ENCODE measurements at places on chromosomes 3 and 15. TPM values are rescaled to one million over a fixed set of nuclear protein-coding genes. Genes with fewer than 3 reads are reported as not detected.
A peak's percentile ranks its signal among the peaks of the same experiment; 100 is the strongest.

TBC1D21 gene
- not detected for total RNA-seq

DCBLD2 gene
- total RNA-seq: 37.8 TPM

FAM3D gene
- total RNA-seq: not detected

DNA sequence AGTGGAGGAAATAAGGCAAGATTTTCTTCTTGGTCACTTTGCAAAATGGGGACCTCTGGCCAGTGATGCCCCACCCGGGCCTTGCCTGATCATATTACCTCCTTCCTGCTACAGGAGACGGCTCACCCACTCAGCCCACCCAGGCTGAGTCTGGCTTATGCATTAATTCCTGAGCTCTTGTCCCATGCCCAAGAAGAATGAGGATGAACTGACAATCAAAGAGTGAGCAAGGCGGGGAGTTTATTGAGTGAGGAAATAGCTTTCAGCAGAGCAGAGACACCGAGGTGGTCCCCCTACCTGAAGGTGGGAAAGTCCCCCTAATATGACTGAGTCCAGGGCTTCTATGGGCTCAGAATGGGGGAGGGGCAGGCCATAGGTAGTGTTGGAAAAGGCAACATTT, 107.5 kb downstream of the EOMES start:
- H3K27me3 ChIP-seq: no peaks in the 10 kb centered on the region
- H3K4me1 ChIP-seq: no peaks in the 10 kb centered on the region
- H3K4me3 ChIP-seq: no peak overlapping the region
- H3K36me3 ChIP-seq: no peaks in the 10 kb centered on the region

GRCh38 chr3:142509079-142509478, 61.2 kb upstream of the XRN1 start:
- H3K36me3 ChIP-seq: no peaks in the 10 kb centered on the region
- H3K27ac ChIP-seq: no peak overlapping the region
- DNase-seq: no peak

DNA sequence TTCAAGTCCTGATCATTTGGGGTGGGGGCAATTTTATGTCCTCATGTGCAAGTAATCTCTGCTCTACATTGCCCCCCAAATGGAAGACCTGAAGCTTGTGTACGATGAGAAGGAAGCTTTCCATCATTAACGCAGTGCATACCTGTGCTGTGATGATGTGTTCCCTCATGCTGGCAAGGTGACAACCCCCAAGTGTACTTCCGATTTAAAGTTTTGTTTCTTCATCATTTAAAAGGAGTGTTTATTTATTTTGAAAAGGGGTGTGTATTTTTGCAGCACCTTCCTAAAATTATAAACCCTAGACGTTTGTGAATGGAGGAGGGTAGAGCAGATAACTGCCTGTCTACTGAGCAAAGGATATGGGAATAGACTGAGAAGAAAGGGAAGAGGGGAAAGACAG, 45.3 kb downstream of the C2CD4A start:
- H3K27me3 ChIP-seq: no peaks in the 10 kb centered on the region
- no peak overlapping the region for H3K27ac ChIP-seq
- no peak overlapping the region for H3K4me3 ChIP-seq

GRCh38 chr3:27380433-27381357, 11.5 kb upstream of the NEK10 start:
- no peak for DNase-seq
- H3K4me1 ChIP-seq: no peaks in the 10 kb centered on the region
- no peaks in the 10 kb centered on the region for H3K36me3 ChIP-seq
- H3K27ac ChIP-seq: no peak overlapping the region

DNA sequence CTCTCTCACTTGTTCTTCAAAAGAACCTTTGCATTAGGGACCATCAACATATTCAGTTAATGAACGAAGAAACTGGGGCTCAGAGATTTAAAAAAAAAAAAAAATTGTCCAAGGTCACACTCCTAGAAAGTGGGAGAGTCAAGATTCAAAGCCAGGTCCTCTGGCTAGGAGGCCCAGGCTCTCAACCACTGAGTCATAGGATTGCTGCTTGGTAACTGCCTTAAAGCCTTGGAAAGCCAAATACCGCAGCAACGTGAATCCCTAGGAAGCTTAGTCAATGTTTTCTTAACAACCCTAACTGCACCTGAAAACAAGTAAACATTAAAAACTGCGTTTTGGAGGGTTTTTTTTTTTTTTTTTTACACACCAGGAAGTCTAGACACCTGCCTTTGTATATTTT, 156.8 kb downstream of the WNT5A start:
- no peaks in the 10 kb centered on the region for H3K4me1 ChIP-seq
- H3K4me3 ChIP-seq: no peak overlapping the region
- no peaks in the 10 kb centered on the region for H3K27me3 ChIP-seq
- DNase-seq: no peak

DNA sequence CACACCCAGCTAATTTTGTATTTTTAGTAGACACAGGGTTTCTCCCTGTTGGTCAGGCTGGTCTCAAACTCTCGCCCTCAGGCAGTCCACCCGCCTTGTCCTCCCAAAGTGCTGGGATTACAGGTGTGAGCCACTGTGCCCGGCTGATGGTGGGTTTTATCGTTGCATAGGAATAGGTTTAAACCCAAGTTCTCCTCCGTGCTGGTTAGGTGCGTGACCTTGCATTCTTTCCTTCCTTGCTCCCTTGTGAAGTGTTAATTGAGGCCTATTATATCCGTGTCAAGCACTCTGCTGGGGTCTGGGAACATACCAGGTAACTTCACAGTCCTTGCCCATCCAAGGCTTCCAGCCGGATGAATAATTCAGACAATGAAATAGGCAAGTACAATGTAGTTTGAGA, 19.3 kb upstream of the ETV5 start:
- no peak for DNase-seq
- no peaks in the 10 kb centered on the region for H3K27me3 ChIP-seq
- H3K27ac ChIP-seq: no peak overlapping the region
- no peaks in the 10 kb centered on the region for H3K36me3 ChIP-seq
- H3K4me1 ChIP-seq: no peaks in the 10 kb centered on the region

- no peaks in the 10 kb centered on the region for H3K36me3 ChIP-seq
- H3K27ac ChIP-seq: peak overlapping the region; percentile 90
- no peak for DNase-seq
- H3K4me3 ChIP-seq: peak overlapping the region; percentile 81
- no peaks in the 10 kb centered on the region for H3K27me3 ChIP-seq
Measured at GRCh38 chr15:34102175-34102925, 467 bp downstream of the PGBD4 start.

DNA sequence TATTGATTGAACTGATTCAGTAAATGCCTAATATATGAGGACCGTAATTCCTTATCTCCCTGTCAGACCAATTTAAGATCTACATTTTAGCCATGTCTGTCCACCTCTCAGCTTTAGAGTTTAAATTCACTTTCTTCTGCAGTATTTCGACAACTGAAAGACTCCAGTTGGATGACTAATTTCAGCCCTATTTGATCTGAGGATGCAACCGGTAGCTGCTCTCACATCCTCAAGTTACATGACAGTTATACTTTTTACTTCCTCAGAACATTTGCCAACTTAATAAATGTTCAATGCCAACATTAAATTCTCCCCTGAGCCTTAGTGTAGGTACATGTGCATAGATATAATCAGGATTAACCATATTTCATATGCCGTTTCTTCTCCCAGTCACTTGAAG, 2.5 kb upstream of the HHLA2 start:
- no peak for DNase-seq
- no peaks in the 10 kb centered on the region for H3K36me3 ChIP-seq
- no peak overlapping the region for H3K4me3 ChIP-seq
- H3K27ac ChIP-seq: no peak overlapping the region
- H3K4me1 ChIP-seq: no peaks in the 10 kb centered on the region

- DNase-seq: no peak
- H3K36me3 ChIP-seq: no peaks in the 10 kb centered on the region
- no peaks in the 10 kb centered on the region for H3K4me1 ChIP-seq
- no peak overlapping the region for H3K4me3 ChIP-seq
Measured at GRCh38 chr15:77386626-77387025, 33.3 kb downstream of the PEAK1 start.

DNA sequence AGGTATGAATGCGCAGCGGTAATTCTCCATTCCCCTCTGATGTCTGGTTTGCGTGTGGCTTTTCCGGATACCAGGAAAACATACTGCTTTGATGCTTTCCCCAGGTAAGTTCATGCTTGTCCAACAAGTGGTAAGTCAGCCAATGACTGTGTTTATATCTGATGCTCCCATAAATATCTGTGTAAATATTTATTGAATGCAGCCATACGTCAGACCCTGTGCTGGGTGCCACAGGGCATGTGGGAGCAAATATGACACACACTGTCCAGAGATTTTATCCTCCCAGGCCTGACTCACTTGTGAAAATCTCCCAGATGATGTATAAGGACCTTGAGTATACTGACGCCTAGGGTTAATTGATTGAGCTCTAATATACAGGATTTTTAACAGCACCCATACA, 29.6 kb upstream of the CEMIP start:
- H3K27me3 ChIP-seq: no peaks in the 10 kb centered on the region
- H3K36me3 ChIP-seq: no peaks in the 10 kb centered on the region
- no peaks in the 10 kb centered on the region for H3K4me1 ChIP-seq
- H3K4me3 ChIP-seq: no peak overlapping the region
- H3K27ac ChIP-seq: no peak overlapping the region
- DNase-seq: no peak

GRCh38 chr3:112811131-112811884, 35.4 kb downstream of the CD200R1L start:
- peak; percentile 61 for DNase-seq
- no peaks in the 10 kb centered on the region for H3K36me3 ChIP-seq
- H3K4me1 ChIP-seq: peaks cover 32% of the 10 kb centered on the region
- no peaks in the 10 kb centered on the region for H3K27me3 ChIP-seq

GRCh38 chr3:25584011-25584789, 80.5 kb downstream of the TOP2B start:
- no peaks in the 10 kb centered on the region for H3K4me1 ChIP-seq
- no peak overlapping the region for H3K4me3 ChIP-seq
- H3K36me3 ChIP-seq: no peaks in the 10 kb centered on the region
- DNase-seq: no peak
- H3K27me3 ChIP-seq: no peaks in the 10 kb centered on the region

DNA sequence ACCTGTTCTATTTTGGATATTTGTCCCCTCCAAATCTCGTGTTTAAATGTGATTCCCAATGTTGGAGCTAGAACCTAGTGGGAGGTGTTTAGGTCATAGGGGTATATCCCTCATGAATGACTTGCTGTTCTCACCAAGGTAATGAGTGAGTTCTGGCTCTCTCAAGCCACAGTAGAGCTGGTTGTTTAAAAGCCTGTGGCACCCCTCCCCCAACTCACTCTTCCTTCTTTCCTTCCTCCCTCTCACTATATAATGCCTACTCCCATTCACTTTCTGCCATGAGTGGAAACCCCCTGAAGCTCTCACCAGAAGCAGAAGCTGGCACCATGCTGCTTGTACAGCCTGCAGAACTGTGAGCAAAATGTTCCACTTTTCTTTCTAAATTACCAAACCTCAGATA, 341.1 kb downstream of the SI start:
- no peak overlapping the region for H3K27ac ChIP-seq
- no peaks in the 10 kb centered on the region for H3K4me1 ChIP-seq
- DNase-seq: no peak
- H3K4me3 ChIP-seq: no peak overlapping the region
- no peaks in the 10 kb centered on the region for H3K36me3 ChIP-seq
- no peaks in the 10 kb centered on the region for H3K27me3 ChIP-seq

GRCh38 chr3:158737976-158738615, 5.8 kb upstream of the RARRES1 start:
- H3K4me1 ChIP-seq: no peaks in the 10 kb centered on the region
- H3K27me3 ChIP-seq: no peaks in the 10 kb centered on the region
- DNase-seq: no peak
- no peak overlapping the region for H3K4me3 ChIP-seq
- H3K36me3 ChIP-seq: peaks cover 86% of the 10 kb centered on the region
- H3K27ac ChIP-seq: no peak overlapping the region
